ENCODE measurements at places on chromosomes 11 and 22. TPM values are rescaled to one million over a fixed set of nuclear protein-coding genes. Genes with fewer than 3 reads are reported as not detected.

KRTAP5-1 gene
- not detected for polyA plus RNA-seq

JAML gene
- polyA plus RNA-seq, result 2.0 TPM

DNA sequence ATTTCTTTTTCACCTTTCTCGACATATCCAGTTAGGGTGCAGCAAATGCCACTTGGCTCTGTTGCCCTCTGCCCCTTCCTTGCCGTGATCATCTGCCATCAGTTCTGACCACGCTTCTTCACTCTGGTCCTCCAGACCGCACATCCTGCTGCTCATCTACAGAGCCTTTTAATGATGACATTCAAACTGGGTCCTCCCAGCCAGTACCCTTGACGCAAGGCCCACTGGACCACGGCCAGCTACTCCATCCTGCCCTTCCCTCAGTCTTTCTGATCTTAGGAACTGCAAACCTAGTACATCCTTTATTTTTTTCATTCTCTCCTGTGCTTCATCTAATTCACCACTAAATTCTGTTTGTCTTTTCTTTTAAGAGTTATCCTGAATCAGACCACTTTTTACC, 551.8 kb downstream of the NTM start:
- no peak for DNase-seq

CDON gene
- 9.6 TPM for polyA plus RNA-seq

CRYBB2 gene
- 0.18 TPM for polyA plus RNA-seq

GRCh38 chr11:58639669-58640068, 17.2 kb downstream of the CNTF start:
- no peak for DNase-seq

DNA sequence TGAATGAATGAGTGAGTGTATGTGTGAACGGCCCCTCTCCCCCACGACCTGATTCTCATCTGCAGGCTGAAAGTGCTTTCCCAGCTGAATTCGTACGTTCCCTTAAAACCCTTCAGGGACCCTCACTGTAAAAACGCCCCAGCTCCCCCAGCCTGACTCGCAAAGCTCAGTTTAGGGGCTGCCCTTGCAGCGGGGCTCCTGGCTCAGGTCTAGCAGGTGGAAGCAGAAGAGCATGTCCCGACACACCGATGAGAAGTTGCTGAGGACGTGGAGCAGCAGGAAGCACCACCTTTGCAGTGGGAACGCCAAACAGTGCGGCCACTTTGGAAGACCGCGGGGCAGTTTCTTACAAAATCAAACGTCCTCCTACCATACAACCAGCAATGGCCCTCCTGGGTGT, 3.6 kb upstream of the MRPL23 start:
- DNase-seq, result no peak

DNA sequence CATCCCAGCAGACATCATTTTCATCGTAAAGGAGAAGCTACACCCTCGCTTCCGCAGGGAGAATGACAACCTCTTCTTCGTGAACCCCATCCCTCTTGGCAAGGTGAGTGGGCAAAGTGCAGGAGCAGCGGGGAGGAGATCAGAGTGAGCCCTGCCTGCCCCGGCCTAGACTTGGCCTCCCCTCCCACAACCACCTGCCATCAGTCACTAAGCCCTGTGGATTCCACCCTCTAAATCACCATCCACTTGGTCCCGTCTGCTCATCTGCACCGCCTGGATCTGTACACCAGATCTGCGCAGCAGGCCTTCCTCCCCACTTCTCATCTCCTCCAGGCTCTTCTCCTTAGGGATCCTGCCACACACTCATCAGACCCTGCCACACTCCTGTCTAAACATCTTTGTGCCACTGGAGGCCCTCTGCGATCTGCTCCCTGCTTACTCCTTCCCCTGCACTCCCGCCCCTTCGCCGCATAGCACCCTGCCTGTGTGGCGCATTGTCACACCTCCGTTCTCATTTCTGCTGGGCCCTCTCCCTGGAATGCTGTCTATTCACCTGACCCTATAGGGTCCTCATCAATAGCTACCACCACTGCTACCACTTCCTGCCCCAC, 14.2 kb downstream of the UCP2 start:
- DNase-seq, result no peak

Measured in HepG2 (cell line).